Thymus (tissue), 14 donors: ENCODE measurements at places on chromosomes 7 and 10. TPM values are rescaled to one million over a fixed set of nuclear protein-coding genes. Genes with fewer than 3 reads are reported as not detected.

DNA sequence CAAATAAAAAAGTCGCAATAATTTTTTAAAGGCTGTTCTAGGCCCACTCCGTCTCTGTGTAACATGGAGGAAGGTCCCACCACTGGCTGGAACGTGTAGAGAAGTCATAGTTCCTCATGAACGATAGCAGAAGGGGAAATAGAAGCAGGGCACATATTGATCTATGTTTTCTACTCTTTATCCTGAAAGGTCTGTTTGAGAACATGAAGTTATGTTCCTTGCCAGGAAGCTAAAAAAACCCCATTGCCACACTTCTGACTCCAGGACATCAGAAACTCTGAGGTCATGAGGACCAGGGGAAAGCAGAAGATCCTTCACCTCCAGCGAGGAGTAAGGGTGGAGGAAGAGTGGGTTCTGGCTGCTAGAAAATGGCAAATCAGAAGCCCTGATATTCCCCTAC lies 10.8 kb downstream of the ANKRD22 start:
- no peaks in the 10 kb centered on the region for H3K4me1 ChIP-seq
- no peak overlapping the region for H3K4me3 ChIP-seq
- no peaks in the 10 kb centered on the region for H3K27me3 ChIP-seq
- no peak overlapping the region for H3K27ac ChIP-seq

GRCh38 chr7:12504149-12504548 lies 66.4 kb upstream of the SCIN start:
- H3K27me3 ChIP-seq, result no peaks in the 10 kb centered on the region
- H3K4me3 ChIP-seq, result no peak overlapping the region
- no peak overlapping the region for H3K27ac ChIP-seq
- no peaks in the 10 kb centered on the region for H3K36me3 ChIP-seq
- no peak for DNase-seq

GRCh38 chr7:42226354-42226941 lies 10.6 kb downstream of the GLI3 start:
- DNase-seq, result no peak
- no peaks in the 10 kb centered on the region for H3K36me3 ChIP-seq
- peaks cover 26% of the 10 kb centered on the region for H3K27me3 ChIP-seq
- no peaks in the 10 kb centered on the region for H3K4me1 ChIP-seq

- no peaks in the 10 kb centered on the region for H3K36me3 ChIP-seq
- H3K4me1 ChIP-seq, result no peaks in the 10 kb centered on the region
- H3K27ac ChIP-seq, result no peak overlapping the region
- H3K4me3 ChIP-seq, result no peak overlapping the region
These were observed 138.7 kb upstream of the ADO start for GRCh38 chr10:62665771-62666170.

The DNAJC9 gene
- 21.6 TPM for polyA plus RNA-seq

The ZNF467 gene
- polyA plus RNA-seq, result 8.8 TPM

The CYP3A4 gene
- 11.1 TPM for polyA plus RNA-seq

The KCNIP2 gene
- 1.3 TPM for polyA plus RNA-seq

The OAT gene
- 50.9 TPM for polyA plus RNA-seq
